ENCODE measurements at places on chromosomes 3 and 15. TPM values are rescaled to one million over a fixed set of nuclear protein-coding genes. Genes with fewer than 3 reads are reported as not detected.

GRCh38 chr3:181622365-181622764 is 89.4 kb upstream of the SOX2 start:
- peak; percentile 87 for DNase-seq

GOLGA6C gene
- total RNA-seq: not detected

DNA sequence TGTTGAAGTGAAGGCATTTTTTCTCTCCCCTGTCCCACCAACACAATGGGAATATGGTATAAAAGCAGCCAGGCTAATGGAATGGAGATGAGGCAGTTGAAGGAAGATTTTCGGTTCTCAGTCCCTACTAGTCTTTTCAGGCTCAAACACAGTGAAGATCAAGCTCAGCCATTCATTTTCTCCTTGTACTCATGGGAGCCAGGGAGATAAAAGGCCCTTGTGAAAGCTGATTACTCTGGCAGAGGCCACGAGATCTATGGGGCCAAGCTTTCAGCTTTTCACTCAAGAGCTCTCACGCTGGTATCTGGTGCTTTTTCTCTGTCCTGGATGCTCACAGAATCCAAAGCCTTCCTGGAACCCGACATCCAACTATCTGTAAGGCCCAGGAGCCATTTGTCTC is 14.5 kb upstream of the FAN1 start:
- no peak for DNase-seq

WDR49 gene
- total RNA-seq: not detected

DNA sequence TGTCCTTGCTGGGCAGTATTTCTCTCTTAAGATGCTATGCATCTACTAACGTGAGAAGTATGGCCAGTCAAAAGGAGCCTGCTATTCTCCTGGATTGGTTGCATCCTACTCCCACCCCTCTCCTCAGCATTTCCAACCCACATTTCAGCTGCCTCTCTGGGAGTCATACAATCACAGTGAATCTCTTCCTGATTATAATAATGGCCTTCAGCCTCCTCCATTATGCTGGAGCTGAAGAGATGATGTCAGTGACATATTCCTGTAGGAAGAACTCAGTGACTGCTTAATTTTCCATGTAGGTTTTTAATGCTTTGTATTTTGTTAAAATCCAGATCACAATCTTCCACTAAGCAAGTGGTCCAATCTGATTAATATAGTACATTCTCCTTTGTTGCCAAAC is 82.7 kb upstream of the SUCLG2 start:
- DNase-seq: no peak

- peak; percentile 49 for DNase-seq
Observed at GRCh38 chr3:196712514-196713413, 587 bp downstream of the PIGX start.

DNA sequence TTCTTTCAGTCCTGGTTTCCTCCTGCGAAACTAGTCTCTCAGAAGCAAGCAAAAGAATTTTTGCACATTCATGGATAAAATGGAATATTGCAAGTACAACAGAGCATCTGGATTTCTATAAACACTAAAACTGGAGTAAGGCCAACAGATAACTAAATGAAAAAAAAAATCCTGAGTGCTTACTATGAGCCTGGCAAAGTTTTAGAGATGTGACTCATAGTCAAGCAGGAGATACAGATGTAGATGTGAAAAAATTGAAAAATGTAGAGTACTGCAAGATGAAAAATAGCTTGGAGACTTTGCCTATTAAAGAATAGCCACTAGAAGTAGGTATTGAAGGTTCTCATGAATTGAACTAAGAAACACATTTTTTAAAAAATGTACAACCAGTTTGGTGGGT is 397.4 kb downstream of the OTOL1 start:
- peak; percentile 57 for DNase-seq

GRCh38 chr15:90994059-90994416 is 297 bp downstream of the PRC1 start:
- DNase-seq: no peak

STRIT1 gene
- total RNA-seq: not detected

DNA sequence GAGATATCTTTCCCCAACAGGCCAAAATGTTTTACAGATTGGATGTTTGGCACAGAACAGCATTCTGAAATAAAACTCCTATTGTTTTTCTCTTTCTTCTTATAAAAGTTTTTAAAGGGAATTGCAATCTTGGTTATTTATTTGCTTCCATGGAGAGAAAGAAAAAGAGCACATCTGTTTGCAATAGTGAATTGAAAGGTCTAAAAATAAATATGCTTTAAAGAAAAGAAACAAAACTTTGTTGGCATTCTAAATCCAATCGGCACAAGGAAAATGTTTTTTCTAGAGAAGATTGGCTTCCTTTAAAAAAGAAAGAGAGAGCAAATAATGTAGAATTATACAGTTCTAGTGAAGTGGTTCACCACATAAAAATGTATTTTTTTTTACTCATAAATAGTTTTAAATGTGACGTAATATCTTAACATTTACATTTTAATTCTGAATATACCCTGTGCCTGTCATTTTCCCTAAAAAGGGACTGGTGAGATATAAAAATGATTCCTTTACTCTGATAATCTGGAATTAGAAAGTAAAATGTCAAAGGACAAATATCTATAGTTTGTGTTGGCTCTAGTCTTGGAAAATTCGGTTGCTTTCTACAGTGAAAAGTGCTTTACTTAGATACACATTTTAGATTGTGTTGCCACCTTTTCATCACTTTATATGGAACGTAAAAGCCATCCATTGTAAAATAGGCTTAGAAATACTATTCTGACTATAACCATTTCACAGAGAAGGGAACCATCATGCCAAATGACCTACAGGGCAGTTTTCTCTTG is 257.4 kb upstream of the CBLB start:
- no peak for DNase-seq

C3orf22 gene
- not detected for total RNA-seq

CCDC13 gene
- not detected for total RNA-seq

GRCh38 chr15:58396181-58396580 is 35.6 kb upstream of the LIPC start:
- DNase-seq: peak; percentile 48

DNA sequence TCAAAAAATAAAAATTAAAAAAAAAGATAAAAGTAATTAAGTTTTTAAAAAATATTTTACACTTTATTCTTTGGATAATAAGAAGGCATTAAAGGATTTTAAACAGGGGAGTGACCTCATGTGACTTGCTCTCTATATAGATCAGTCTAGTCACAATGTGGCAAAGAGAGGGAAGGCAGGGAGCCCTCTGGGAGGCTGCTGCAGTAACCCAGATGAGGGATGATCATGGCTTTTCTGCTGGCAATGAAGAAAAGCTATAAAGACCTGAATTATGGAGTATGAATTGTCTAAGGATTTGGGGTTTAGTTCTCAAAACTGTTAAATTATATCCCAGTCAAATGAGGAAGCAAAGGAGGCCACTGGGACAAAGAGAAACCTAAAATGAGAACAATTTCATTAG is 58.1 kb downstream of the SUMF1 start:
- no peak for DNase-seq

- no peak for DNase-seq
Observed at GRCh38 chr3:47010111-47010712, 30.7 kb downstream of the NBEAL2 start.

DNA sequence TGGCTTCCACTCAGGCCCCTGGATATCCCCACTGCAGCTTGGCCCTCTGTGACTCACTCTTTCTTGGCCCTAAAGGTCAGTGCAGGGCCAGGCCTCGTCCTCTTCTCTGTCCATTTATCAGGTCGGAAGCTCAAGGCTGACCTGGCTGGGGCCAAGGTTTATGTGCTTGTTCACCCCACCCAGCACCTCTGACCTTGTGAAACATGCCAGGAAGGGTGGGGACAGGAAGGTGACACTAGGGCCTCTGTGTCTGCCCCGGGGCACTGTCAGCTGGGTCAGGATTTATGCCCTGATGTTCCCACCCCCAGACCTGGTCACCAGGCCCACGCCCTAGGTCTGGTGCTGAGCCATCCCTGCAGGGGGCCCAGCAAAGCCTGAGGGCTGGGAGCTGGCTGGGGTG is 103.8 kb downstream of the FBLN2 start:
- DNase-seq: no peak

DNA sequence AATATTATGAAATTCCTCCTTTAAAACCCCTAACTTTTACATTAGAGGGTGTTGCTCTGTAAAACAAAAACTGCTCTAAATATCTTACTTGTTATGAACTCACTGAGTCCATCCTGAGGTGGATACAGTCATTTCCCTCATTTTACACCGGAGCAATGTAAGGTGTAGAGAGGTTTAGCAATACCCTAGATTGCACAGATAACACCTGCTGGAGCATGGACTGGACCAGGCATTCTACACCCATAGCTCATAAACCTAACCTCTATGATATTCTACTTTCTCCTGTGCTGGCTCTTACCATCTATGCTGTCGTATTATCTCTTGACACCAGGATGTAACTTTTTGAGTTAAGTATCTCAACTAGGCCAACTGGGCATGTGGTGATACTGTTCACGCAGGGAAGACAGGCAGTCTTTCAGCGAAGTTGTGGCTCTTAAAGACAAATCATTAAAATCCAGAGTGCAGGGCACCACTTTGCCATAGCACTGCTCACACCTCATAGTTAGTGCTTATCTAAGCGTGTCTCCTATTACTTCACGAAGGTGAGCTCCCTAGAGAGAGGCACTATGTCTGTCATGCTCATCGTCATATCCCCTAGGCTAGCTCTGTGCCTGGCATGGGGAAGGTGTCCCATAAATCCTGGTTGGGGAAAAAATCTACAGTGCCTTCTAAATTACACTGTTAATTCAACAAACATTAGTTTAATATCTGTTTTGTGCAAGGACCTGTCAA is 100.1 kb upstream of the SLC2A2 start:
- no peak for DNase-seq

DNA sequence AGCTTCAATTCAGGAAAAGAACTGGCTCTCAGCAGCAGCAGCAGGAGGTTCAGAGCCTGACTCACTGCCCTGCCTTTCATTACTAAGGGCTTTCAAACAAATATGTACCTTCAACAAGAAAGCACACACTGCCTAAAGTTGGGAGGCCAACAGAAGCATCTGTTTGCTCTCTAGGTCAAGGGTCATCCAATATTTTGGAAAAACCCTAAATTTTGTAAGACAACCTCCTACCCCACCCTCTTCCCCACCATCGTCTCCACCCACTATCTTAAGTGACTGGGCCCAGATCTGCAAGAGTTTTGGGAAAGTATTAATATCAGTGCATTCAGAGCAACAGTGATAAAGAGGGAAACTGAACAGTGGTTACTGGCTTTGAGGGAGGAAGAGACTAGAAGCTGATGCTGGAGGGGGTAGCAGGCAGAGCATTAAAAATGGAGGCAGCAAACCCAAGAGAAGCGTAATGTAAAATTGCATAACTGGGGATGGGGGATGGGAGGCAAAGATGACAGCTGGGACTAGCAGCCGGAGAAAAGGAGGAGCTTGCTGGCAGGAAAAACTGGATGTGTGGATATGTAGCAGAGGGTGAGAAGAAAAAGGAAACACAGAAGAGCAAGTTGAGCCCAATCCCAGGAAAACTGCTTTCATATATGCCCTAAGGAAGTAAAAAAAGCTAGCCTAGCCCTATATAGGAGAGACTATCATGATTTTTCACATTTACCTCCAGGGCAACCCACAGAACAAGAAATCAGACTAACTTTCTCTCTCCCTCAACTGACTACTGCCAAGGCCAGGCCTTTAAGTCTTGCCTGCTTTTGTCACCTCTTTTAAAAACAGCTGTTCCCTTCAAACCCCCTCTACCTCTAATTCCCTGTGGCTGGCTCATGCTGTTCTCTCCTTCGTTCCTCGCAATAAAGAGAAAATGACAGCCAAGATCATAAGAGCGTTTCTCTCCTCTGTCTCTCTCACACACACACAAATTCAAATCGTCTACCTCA is 31.4 kb downstream of the NPTN start:
- DNase-seq: peak; percentile 50

CNTN4 gene
- not detected for total RNA-seq

GRCh38 chr15:80099241-80099640 is 39.8 kb downstream of the ZFAND6 start:
- DNase-seq: no peak

DNA sequence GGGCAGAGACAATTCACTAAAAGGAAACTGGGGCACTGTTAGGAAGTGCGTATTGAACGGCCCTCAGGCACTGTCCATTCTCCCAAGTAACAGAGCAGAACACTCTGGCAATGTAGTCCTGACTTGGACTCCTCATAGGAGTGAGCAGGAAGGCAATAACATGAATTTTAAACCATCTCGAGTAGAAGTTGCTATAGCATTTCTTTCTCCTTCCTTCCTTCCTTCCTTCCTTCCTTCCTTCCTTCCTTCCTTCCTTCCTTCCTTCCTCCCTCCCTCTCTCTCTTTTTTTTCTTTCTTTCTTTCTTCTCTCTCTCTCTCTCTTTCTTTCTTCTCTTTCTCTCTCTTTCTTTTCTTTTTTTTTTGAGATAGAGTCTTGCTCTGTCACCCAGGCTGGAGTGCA is 46.4 kb upstream of the TRA2B start:
- no peak for DNase-seq

CTXN2 gene
- not detected for total RNA-seq

CFAP100 gene
- total RNA-seq: not detected

GRCh38 chr15:87089551-87089950 is 1009.9 kb downstream of the AGBL1 start:
- no peak for DNase-seq

DNA sequence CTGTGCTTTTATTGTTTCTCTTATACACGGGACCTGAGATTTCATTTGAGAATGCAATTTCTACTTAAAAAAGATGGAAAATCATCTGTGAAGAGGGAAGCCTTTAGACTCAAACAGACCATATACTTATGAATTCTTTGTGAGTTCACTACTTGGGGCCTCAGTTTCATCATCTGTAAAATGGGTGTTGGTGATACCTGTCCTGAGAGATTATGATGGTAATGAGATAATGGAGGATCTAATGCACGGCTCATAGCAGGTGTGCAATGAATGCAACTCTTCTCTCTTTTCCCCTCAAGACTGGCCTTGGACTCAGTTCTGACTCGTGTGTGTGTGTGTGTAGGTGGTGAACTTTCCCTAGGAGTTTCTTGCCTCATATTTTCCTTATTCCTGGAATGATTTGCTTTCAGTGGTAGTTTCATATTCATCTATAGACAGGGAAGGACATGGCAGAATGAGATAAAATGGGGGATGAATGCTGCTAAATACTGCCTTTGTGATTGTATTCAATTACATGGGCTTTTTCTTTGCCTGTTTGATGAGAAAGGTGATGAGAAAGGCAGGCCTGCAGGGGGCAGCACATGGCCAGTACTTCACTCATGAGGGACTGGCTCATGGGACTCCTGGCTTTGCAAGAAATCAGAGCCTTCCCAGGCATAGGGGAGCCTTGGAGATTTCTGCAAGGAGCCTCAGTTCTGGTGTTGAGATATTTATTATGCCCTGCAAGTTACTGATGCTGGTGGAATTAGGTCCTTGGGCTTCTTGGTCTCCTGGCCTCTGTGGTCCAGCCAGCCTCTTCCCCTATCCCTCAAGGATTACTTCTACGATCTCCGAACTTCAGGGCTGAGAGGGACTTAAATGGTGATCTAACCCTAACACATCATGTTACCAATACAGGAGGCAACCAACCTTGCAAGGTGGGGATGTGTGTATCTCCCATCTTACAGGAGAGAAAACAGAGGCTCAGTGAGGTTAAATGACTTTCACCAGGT is 70.7 kb downstream of the RPLP1 start:
- peak; percentile 59 for DNase-seq

CYP1A1 gene
- 2.5 TPM for total RNA-seq

ITIH4 gene
- total RNA-seq: not detected

GRCh38 chr3:17755836-17756235 is 13.4 kb upstream of the TBC1D5 start:
- no peak for DNase-seq

Data from HT1080 (cell line).